Activated T-helper 1 cell treated with anti-CD3 and anti-CD28 coated beads, Interleukin-2, amount 50 U/mL, for 16 hours (primary cell): ENCODE measurements at places on chromosomes 2 and 18.

GRCh38 chr2:105789745-105790460 is 45.2 kb downstream of the NCK2 start:
- no peak for DNase-seq

GRCh38 chr18:52999633-53000032 is 659.6 kb downstream of the DCC start:
- DNase-seq, result no peak

DNA sequence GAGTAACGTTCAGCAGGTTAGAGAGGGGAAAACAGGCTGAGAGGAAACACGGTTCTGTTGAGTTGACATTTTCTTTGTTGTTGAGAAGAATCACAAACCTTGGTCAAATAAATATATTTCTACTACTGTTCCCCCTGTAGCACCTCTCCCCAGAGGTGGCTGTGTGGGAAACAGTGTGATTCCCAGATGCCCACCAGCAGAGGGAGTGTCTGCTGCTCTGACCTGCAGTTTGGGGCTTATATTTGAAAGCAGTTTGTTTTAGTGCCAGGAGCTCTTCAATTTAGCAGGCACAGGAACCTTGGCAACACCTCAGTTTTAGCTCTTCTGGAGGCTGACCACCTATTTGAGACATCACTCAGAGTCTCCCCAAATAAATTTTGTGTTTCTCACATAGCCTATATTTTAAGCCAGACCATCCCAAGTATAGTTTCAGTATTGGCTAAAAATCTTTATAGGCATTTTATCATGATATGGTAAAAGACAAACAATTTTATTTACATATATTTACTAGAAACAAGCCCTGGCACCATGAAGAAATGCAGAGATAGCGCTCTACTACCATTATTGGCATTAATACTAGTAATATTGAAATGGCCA is 75.7 kb downstream of the PIK3C3 start:
- no peak for DNase-seq

- DNase-seq, result peak; percentile 68
Measured at GRCh38 chr2:9474361-9475057, at the start of gene IAH1. Gene IAH1 (plus strand): TSS chr2:9474551. CDS start chr2:9474567, 16 bp downstream.

- no peak for DNase-seq
Measured at GRCh38 chr18:59576541-59577385, 120.5 kb downstream of the CCBE1 start.

DNA sequence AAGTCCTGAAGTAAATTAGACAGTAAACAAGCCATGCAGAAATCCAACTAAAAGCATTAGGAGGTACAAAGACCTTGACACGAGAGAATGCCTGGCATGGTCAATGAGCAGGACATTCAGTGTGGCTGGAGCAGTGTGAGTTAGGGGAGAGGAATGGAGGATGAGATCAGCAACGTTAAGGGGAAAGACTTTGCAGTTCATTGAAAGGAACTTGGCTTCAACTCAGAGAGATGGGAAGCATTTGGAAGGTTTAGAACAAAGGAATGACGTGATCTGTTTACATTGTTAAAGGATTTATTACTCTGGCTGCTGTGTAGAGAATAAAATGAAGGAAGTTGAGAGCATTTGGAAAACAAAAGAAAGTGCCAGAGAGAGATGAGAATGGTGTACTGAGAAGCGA is 621.3 kb downstream of the XIRP2 start:
- DNase-seq, result no peak

DNA sequence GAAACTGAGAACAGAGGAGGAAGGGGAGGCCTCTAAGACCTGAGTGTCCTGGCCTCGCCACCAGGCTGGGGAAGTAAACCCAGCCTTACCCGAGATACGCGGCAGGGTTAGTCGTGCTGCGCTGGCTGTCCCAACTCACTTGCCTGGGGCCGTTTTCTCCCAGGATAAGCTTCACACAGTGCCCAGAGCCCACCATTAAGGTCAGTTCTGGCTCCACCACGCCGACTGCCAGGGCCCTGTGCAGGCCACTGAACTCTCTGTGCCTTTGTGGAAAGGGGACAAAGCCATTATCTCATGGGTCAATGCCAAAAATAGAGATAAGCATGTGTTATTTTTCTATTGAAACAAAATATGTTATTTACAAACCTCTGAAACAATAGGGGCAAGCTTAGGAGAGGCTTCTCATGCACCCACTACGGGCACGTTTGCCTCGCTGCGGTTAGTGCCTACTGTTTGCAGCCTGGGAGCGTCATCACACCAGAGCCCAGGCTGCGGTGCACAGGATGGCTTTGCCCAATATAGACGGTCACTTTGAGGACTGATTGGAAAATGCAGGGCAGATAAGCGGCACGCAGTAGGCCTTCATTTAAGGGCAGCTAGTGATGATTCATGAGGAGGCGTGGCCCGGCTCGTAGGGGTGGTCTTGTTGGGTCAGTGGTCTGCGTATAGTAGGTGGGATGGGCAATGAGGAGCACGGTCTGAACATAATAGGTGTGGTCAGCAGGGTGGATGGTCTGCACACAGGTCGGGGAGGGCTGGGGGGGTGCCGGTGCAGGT is 242.1 kb downstream of the GLI2 start:
- no peak for DNase-seq

- DNase-seq, result no peak
Measured at GRCh38 chr2:143690235-143690634, 561.0 kb downstream of the ARHGAP15 start.

DNA sequence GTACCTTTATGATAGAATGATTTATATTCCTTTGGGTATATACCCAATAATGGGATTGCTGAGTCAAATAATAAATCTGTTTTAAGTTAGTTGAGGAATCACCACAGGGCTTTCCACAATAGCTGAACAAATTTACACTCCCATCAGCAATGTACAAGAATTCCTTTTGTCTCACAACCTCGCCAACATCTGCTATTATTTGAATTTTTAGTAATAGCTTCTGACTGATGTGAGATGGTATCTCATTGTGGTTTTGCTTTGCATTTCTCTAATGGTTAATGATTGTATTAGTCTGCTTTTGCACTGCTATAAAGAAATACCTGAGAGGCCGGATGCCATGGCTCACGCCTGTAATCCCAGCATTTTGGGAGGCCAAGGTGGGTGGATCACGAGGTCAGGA is 1387.6 kb upstream of the ACVR2A start:
- DNase-seq, result no peak

DNA sequence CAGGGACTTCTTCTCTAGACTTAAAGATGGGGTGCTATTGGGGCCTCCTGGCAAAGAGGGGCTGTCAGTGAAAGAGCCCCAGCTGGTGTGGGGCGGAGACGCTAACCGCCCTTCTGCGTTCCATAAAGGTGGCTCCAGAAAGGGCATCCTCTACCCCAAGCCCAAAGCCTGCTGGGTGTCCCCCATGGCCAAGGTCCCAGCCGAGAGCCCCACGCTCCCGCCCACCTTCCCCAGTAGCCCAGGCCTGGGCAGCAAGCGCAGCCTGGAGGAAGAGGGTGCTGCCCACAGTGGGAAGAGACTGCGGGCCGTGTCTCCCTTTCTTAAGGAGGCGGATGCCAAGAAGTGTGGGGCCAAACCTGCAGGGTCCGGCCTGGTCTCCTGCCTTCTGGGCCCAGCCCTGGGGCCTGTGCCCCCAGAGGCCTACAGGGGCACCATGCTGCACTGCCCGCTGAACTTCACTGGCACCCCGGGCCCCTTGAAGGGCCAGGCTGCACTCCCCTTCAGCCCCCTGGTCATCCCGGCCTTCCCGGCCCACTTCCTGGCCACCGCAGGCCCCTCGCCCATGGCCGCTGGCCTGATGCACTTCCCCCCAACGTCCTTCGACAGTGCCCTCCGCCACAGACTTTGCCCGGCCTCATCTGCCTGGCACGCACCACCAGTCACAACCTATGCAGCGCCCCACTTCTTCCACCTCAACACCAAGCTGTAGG is 15.2 kb downstream of the ARID5A start:
- no peak for DNase-seq
